MCF 10A (cell line): ENCODE measurements at places on chromosomes 11 and 22. TPM values are rescaled to one million over a fixed set of nuclear protein-coding genes. Genes with fewer than 3 reads are reported as not detected.

FXYD2 gene
- not detected in 2 replicates for total RNA-seq

DNA sequence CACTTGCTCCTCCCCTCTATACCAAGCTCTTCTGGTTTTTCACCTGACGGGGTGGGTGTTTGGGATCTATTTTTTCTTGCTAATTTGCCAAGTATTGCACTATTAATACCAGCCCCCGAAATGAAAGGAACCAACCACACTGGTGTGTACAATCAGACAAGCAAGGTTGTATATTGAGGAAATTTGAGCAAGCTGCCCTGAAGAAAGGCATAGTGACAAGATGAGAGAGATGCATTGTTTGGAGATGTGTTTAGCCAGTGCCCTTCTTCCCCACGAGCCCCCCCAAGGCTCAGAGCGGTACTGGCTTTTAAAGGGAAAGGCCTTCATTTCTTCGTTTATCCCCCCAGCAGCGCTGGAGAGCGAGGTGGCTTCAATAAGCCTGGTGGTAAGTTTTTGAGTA lies 15.2 kb upstream of the GAS2L1 start:
- H3K36me3 ChIP-seq = peaks cover 100% of the 10 kb centered on the region
- no peak for DNase-seq
- no peak overlapping the region for H3K4me3 ChIP-seq
- H3K4me1 ChIP-seq = no peaks in the 10 kb centered on the region
- H3K27ac ChIP-seq = no peak overlapping the region

DNA sequence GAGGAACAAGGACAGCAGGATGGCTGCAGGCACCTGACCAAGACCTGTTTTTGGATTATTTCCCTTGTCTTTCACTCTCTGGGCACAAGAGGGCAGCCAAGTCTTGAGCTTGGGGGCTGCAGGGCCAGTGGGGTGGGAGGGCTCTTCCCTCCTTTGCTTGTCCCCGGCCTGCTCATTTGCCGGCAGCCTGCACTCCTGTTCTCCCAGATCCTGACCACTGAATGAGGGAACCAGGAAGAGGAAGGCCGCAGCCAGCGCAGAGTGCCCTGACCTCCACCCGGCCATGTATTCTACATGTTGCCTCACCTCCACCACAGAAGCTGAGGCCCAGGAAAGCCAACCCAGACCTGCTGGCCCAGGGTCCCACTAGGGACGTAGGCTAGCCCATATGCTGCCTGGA lies 15.5 kb upstream of the NNMT start:
- H3K27ac ChIP-seq = peak overlapping the region; percentile 40
- peaks cover 77% of the 10 kb centered on the region for H3K36me3 ChIP-seq
- no peaks in the 10 kb centered on the region for H3K27me3 ChIP-seq

FAM83F gene
- 33.1 and 41.3 TPM in 2 replicates for total RNA-seq

TEX12 gene
- not detected in 2 replicates for total RNA-seq

DNA sequence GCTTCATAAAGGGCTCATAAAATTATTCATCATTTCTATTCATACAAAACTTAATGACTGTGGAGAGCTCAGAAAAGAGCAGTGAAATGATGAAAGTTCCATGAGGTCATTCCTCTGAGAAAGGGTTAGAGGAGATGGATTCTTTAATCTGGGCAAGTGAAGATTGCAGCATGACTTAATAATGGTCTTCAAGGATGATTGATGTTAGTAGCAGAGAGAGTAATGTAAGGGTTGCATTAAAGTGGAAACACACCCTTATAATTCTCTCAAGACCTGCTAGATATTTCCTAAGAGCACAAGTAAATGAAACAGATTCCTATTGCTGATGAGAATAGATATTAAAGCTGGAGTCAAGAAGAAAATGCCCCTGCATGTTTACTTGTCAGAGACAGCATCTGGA lies 711.6 kb upstream of the ANO5 start:
- H3K27me3 ChIP-seq = no peaks in the 10 kb centered on the region
- H3K4me3 ChIP-seq = no peak overlapping the region
- no peak overlapping the region for H3K27ac ChIP-seq
- no peaks in the 10 kb centered on the region for H3K4me1 ChIP-seq

DNA sequence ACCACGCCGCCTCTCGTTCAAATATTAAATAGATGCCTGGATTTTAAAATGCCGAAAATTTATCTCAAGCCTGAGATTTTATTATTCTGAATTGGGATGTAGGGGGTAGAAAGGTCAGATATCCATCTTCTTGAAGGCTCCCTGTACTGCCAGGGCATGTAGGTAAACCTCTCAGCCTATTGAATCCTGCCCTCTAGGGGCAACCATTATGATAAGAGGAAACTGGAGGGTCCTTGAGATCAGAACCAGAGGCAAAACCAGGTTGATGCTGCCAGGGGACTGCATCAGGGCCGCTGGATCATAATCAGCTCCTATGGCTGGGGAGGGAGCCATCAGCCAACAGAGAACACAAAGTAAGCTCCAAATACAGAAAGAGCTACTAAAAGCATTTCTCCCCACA lies 92.4 kb downstream of the KCNC1 start:
- H3K27me3 ChIP-seq = no peaks in the 10 kb centered on the region
- no peak overlapping the region for H3K27ac ChIP-seq
- no peaks in the 10 kb centered on the region for H3K4me1 ChIP-seq
- DNase-seq = peak; percentile 35

GRCh38 chr11:134079317-134079716 lies 10.4 kb downstream of the JAM3 start:
- DNase-seq = no peak
- peaks cover 27% of the 10 kb centered on the region for H3K27me3 ChIP-seq
- no peaks in the 10 kb centered on the region for H3K36me3 ChIP-seq
- H3K4me3 ChIP-seq = no peak overlapping the region
